ENCODE measurements at places on chromosomes 6 and 20.

DNA sequence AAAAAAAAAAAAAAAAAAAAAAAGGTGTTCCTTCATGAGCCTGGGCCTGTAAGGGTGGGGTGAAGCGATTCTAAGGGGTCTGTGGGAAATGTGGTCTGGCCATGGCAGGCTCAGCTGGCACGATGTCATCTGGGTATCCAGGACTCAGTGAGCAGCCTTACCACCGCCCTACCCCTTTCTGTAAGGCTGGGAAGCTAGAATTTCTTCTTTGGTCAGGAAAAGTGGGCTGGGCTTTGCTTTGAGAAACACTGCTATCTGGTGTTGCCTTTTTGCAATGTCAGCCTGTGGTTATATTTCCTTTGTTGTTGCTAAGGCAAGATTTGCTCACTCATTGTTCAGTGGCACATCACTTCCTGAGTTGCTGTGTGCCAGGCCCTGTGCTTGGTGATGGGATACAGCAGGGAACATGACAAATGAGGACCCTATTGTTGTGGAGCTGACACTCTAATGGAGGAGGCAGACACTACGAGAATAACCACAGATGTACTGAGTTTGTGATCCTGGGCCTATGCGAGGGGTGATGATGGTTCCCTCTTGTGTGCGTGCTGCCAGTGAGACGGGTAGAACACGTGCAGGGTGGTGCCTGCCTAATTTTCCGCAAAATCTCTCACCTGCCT, 45.9 kb upstream of the ZNFX1 start:
- DNase-seq: no peak

GRCh38 chr20:50027611-50028105, 44.9 kb downstream of the SNAI1 start:
- peak; percentile 83 for DNase-seq

DNA sequence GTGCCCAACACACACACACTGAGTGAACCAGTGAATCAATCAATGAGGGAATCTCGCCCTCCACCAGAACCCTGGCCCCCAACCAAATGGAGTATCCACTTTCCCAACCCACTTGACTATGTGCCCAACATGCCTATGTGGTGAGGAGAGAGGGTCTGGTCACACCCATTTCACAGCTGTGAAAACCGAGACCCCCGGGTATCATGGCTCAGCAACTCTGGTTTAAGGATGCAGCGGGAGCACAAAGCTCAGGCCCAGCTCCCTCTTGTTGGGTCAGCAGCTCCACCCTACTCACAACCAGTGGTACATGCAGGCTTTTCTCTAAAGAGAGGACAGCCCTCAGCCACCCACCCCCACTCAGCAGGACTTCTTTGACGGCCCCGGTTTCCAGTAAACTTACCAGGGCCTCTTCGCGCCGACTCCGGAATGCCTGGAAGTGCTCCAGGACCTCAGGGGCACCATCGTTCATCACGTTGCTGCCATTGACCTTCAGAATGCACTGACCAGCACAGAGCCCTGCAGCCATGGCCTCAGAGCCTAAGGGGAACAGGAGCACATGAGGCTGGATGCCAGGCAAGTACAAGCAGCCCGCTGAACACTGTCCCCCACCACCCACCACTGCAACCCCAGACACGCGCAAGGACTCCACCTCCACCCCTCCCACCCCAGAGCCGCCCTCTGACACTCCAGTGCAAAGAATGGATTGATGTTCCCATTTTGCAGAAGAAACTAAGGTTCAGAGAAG, 174.7 kb downstream of the PREX1 start:
- no peak for DNase-seq

DNA sequence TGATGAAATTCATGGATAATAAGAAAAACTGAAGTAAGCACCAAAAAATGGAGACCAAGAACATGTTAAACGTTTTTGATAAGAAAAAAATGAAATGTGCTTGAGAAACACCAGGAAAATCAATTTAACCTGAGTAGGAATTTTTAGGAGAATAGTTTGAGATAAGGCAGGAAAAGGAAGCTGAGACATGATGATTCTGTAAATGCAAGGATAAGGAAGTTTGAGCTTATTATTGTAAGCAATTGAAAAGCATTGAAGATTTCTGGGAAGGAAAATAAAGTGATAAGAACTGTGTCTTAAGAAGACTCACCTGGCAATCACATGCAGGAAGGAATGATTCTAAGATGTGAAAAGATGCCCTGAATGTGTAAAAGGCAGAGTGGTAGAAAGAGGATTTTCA, 66.6 kb downstream of the ALDH8A1 start:
- no peak for DNase-seq

- no peak for DNase-seq
Measured at GRCh38 chr6:72940265-72940664, 285.0 kb downstream of the KHDC1L start.
